Left lobe of liver (tissue), 2 donors: ENCODE measurements at places on chromosomes 7 and 10.

DNA sequence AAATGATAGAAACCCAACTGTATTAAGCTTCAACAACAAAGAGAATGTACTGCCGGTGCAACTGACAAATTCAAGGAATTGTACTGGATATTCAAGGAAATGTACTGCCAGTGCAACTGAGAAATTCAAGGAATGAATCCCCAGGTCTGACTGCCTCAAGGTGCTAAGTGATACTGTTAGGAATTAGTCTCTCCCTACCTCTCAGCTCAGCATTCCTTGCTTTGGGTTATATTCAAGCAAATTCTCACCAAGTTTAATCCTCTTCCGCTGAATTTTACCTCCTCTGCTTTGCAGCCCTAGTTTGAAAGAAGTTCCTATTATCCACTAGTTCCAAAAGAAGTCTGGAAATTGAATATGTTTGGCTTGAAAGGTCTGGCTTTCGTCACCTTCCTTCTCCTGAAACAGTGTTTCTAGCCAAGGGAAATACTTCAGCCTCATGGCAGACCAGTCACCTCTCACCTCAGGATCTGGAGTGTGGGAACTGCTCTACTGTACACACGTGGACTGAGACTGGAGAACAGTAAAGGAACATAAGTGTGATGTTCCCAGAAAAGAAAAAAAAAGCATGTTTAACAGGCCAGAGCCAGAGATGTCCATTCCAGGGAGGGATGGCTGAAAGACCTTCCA, 60.4 kb downstream of the SORCS1 start:
- DNase-seq, result no peak

DNA sequence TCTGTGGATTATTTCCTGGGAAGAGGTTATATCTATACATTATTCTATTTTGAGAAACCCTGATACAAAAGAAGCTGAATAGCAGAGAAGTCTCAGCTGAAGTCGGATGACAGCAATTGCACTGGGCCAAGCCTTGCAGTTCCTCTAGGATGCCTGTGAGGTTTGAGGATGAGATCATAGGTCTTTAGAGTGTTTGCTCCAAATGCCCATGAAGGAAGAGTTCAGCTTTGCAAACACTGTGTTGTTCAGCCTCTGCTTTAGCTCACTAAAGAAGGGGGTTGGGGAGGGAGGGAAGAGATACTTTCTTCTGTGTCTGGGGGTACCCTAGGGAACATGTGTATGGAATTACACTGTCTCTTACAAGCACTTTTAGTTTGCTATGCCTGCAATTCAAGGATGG, 282.5 kb upstream of the NRP1 start:
- no peak for DNase-seq

DNA sequence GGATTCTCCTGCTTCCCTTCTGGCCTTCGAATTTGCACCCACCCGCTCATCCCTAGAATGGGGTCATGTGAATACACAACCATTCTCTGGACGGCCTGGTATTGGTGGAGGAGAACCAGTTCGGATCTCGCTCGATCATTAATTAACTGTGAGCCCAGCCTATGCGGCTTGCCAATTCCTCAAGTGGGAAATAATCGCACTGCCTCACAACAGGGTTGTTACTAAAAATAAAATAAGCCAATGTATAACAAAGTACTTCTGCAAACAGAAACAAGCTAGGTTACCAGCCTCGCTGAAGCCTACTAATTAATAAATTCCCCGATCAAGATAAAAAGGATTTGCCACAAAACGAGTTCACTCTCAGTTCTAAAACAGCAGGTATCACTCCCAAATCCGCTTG, 16.2 kb downstream of the CTBP2 start:
- DNase-seq, result no peak

GRCh38 chr7:1322240-1323110, 89.8 kb downstream of the UNCX start:
- DNase-seq, result no peak

DNA sequence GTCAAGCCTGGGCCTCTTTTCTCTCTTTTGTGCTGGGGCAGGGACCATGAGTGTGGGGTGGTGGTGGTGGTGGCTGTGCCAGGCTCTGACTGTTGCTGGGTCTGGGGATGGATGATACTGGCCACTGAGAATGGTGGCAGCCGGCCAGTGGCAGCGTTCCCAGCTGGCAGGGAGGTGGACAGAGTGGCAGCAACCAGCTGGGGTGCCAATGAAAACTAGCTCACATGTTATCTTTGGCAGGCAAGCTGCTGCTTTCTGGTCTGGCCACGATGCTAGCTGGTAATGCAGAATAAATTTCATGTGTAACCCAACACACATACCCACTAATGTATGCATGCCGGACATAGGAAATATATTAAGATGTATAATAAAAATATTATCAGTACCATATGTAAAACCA, 95.0 kb upstream of the SLC26A5 start:
- DNase-seq, result peak; percentile 80

DNA sequence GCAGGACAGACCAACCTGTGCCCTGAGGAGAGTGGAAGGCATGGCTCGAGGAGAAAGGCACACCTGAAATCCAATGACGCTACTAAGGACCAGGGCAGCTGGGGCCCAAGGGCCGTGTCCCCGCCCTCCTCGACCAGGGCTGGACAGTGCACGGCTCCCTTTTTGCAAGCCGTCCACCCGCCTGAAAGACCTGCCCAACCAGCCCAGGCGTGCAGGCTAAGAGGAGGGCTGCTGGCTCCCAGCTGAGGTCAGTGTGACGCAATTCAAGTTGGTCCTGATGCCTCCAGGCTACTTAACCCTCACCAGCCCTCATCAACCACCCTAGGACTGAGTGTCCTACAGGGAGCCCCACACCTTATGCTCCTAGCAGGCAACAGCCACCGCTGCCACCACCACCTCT, 69.3 kb downstream of the DLG5 start:
- DNase-seq, result peak; percentile 59

GRCh38 chr10:101041252-101041761, 10.3 kb downstream of the SFXN3 start:
- peak; percentile 80 for DNase-seq

DNA sequence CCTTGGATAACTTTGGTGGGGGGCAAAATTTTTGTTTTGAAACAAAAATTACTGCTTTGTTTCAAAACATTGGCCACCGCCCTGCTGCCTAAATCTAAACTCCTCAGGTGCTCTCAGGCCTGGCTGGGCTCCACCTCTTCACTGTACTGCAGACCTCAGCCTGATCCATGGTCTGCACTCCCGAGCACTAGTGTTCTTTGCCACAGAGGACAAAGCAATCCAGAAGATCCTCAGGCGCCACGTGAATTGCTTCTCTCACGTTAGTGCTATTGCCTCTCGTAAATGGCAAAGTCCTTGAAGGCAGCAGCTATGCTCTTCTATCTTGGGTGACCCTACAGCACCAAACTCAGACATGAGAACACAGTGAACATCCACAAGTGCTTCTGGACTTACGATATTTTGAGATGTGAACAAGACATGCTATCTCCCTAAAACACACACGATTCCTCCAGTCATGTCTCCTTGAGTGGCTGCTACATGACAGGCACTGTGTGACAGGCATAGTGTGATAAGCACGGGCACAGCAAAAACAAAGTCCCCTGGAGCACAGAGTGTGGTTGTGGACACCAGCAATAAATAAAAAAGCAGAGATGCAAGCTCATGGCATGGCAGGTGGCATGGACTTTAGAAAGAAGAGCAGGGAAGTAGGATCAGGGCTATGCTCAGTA, 582.1 kb upstream of the DPP6 start:
- no peak for DNase-seq

- DNase-seq, result no peak
These were observed 52.7 kb downstream of the GRB10 start for GRCh38 chr7:50729962-50730361.

DNA sequence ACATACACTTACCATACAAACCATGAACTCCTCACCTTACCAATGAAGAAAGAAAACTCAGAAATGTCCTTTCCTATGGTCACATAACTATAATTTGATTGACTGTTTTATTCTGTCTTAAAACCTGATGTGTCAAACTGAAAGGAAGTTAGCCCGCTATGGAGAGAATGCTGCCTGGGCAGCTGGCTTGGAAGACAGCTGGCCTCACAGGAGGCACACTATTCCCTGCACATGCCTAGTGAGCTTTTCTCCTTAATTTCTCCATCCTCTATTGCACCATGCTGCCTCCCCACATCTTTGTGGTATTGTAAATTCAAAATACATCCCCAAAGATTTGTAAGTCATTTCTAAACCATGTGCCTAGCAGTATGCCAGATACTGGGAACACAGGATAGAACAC, 163.3 kb downstream of the STK31 start:
- no peak for DNase-seq

DNA sequence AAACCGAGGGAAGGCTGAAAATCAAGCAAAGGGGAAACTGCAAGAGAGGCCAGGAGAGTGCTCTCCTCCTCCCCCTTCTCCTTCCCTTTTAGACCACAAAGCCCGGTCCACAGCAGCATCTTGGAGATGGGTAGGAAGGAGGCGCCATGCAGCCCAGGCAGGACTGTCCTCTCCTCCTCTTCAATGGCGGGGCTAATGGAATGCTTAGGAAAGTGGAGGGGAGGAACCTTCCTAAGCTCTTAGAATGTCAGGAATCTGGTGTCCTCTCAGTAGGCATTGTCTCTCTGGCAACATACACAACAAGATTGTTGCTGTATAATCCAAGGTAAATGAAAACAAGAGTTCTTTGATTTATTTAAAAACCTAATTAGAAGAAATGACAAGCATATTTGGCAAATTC, 185.1 kb downstream of the DGKI start:
- DNase-seq, result no peak

DNA sequence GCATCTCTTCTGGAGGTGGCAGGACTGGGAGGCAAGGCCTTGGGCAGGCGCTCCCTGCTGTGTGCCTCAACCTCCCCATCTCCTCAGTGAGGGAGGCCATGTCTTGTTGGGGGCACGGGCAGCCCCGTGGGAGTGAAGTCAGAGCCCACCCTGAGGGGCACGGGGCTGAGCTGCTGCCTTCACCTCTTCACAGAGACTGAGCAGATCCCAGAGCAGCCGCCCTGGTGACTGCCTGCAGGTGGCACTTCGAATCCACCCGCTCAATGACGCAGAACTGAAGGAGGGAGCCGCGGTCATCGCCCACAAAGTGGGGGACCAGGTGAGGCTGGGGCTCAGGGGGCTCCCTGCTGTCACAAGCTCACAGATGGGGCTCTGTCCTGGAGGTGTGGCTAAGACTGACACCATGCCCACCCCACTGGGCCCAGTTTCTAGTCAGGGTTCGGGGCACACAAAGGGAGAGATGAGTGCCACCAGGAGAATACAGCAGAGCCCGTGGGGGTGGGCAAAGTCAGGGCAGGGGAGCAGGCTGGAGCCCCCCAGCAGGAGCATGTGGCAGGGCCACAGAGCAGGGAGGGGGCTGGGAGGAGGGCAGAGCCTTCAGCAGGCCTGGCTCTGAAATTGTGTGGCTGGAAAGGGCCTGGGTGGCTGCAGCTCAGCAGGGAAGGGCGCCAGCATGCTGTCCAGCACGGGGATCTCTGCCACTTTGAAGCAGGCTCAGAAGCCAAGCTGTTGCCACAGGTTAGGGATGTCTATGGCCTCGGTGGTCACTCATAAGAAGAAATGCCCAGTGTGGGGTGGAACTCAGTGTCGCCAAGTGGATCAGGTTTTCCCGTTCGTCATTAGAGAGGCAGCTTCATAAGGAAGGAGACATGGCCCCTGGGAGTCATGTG, 18.8 kb upstream of the CHST12 start:
- DNase-seq, result no peak

- peak; percentile 58 for DNase-seq
These were observed 161.6 kb downstream of the LRMDA start for GRCh38 chr10:75592791-75593643.

DNA sequence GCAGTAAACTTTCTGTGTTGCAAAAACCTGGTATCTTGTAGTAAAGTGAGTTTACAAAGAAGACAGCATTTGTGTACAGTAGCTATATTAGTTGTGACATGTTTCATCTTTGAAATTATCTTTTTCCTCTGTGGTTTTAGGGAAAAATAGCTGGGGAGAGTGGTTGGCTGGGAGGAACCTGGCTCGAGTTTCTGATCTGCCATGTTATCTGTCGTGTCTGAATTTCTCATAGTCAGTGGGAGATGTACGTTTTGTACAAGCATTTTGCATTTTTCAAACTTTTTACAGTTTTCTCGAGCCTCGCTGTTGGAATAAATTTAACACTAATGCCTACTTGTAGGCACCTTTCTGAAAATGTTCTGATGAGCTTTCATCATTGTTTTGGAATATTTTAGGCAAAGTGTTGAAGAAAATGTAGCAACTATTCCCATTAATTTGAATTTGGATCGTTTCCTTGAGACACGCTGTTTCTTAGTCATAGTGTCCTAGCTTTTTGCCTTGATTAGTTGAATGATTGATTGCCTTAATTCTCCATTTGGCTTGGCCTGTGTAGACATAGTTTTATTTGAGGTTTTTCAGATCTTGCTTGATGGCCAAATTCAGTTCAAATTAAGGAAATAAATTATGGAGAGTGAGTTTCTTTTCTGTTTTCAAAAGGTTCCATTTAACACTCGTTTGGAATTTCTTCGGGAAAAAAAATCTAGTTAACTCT, 65.1 kb downstream of the CAMK1D start:
- no peak for DNase-seq

GRCh38 chr7:99221866-99222265, 14.0 kb upstream of the KPNA7 start:
- no peak for DNase-seq

DNA sequence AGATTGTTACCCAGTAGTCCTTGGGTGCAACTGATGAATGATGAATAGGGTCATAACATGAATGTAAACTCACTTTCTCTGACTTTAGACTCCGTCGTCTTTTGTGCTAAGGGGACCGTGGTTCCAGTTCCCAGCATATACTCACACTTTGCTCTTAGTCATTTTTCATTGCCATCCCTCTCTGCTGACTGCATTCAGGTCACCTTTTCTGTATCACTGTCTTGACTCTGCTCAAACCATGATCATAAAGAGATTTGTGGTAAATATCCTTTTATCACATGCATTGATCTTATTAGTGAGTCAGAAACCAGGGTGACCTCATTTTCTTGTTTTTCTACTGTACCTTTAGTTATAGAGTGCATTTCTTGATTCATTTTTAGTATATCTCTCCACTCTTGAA, 141.1 kb upstream of the AGR3 start:
- no peak for DNase-seq

DNA sequence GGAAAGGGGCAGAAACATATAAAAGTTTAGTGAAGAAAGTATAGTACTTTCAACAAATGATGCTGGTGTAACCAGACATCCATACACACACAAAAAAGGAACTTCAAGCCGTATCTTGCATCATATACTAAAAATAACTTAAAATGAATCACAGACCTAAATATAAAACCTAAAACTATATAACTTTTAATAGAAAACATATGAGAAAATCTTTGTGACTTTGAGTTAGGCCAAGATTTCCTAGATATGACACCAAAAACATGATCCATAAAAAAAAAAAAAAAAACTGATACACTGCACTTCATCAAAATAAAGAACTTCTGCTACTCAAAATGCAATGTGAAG, 40.9 kb downstream of the NUDCD3 start:
- no peak for DNase-seq

- DNase-seq, result no peak
These were observed 2.7 kb downstream of the SP4 start for GRCh38 chr7:21430575-21430954.

DNA sequence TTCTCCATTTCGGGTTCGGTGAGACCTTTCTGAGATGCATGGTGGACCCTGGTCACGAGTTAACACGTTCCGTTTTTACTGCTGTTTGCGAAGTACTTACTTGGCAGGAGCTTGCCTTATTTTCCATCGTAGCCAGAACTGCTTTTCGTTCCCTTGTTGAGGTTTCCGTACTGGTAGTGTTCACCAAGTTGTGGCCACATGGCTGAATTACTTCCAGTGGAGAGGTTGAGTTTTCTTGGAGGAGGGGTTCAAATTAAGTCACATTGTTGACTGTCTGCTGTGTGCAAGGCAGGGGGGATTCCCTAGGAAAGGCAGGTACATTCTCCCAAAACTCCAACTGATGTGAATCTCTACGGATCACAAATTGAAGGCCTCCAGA, 4.0 kb downstream of the MXI1 start:
- no peak for DNase-seq
